ENCODE measurements at places on chromosomes 5 and 9.

DNA sequence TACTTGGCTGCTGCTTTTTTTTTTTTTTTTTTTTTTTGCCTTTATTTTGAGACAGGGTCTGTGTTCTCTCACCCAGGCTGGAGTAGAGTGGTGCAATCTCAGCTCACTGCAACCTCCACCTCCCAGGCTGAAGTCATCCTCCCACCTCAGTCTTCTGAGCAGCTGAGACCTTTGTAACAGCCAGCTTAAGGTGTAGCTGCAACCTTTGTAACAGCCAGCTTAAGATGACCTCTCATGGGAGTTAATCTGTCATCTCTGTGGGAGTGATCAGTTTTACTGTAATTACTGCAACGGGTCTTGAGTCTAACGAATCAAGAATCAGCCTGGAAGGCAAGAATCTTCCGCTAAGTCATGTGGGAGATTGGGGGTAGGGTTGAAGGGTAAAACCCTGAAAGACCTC is 31.6 kb upstream of the SNX2 start:
- DNase-seq = no peak

DNA sequence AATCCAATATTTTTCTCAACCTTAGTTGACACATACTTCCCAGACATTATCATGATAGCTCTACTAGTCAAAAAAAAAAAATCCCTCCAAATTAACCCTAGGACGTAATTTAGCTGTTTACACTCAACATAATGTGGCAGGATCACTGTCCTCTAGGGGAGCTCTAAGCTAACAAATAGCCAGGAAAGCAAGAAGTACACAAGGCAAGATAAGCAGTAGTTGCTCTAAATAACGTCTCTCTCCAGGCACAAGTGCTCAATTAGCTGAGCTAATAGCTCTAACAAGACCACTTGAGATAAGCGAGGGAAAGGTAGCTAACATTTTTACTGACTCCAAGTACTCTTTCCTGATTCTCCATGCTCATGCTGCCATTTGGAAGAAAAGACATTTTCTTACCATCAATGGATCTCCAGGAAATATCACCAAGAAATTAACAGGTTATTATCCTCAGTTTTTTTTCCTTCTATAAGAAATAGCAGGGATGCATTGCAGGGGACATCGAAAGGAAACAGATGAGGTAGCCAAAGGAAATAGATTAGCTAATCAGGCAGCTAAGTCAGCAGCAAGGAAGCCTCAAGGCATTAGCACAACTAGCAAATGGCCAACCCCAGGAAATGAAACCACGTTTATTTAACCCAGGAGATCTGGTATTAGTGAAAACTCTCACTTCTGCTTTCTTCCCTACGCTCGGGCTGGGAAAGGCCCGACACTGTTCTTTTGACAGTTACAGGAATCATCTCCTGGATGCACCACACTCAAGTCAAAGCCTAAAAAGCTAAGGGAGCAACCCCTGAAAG is 614.1 kb downstream of the PTPRD start:
- DNase-seq = peak; percentile 54

GRCh38 chr9:136759436-136760325 is 1.6 kb upstream of the LCN8 start:
- DNase-seq = no peak

GRCh38 chr9:95074632-95075031 is 242.9 kb downstream of the FANCC start:
- no peak for DNase-seq

DNA sequence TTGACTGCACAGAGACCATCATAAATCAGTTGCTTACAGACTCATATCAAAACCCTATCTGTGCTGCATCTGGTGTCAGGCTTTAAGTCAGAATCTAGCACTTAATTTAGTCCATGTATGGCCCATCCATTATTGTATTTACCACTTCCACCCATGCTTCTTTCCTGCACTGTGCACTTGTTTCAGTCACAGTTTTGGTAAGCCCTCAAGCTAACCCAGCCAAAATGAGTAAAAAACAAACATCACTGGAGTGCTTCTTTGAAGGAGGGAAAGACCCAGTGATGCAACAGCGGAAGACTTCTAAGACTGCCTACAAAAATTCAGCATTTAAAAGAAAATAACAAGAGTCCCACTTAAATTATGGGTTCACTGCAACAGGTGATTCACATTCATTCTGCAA is 69.0 kb downstream of the FGF10 start:
- no peak for DNase-seq

- DNase-seq = no peak
These were observed 5.9 kb upstream of the CXXC5 start for GRCh38 chr5:139642213-139642612.

All from A673 (cell line).